Tibial nerve (tissue), 4 donors: ENCODE measurements at places on chromosomes 3 and 15. TPM values are rescaled to one million over a fixed set of nuclear protein-coding genes. Genes with fewer than 3 reads are reported as not detected.
A peak's percentile ranks its signal among the peaks of the same experiment; 100 is the strongest.

- H3K4me1 ChIP-seq = no peaks in the 10 kb centered on the region
- no peak for DNase-seq
- no peak overlapping the region for H3K4me3 ChIP-seq
- no peak overlapping the region for H3K27ac ChIP-seq
Observed at GRCh38 chr3:42934910-42935309, 29.0 kb downstream of the ZNF662 start.

DNA sequence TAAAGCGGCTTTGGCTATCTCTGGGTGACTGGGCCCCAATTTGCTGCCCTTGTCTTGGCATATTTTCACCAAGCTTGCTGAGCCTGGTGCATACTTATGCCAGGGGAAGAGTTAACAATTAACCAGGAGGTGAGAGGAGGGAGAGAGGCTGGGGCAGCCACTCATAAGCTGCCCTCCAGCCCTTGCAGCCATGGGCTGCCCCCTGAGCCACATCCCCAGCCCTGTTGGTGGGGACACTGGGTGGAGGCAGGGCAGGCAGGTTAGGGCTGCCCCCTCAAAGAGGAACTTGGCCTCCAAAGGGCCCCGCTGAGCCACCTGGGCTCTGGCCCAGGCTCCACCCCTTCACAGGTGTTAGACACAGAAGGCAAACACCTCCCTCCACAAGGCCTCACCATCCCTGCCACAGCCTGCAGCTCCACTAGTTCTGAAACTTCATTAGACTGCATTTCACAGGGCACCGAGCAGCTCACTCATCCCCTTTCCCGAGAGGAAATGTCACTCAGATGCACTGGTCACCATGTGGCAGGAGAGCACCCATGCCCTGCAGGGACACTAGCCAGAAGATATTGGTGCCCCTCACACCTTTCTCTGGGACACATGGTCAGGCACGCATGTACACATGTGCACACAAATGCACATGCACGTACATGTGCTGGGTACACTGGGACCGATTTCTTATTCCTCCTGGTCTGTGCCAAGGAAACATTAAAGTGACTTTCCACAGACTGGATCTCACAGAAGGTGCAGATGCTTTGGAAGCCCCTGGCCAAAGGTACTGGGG, 20.2 kb downstream of the AMOTL2 start:
- no peaks in the 10 kb centered on the region for H3K27me3 ChIP-seq
- H3K4me3 ChIP-seq = no peak overlapping the region
- H3K27ac ChIP-seq = peak overlapping the region; percentile 98
- peaks cover 87% of the 10 kb centered on the region for H3K4me1 ChIP-seq
- H3K36me3 ChIP-seq = peaks cover 83% of the 10 kb centered on the region
- no peak for DNase-seq

GRCh38 chr15:95799286-95800200, 531.0 kb upstream of the NR2F2 start:
- no peaks in the 10 kb centered on the region for H3K27me3 ChIP-seq
- no peak overlapping the region for H3K27ac ChIP-seq
- H3K4me1 ChIP-seq = no peaks in the 10 kb centered on the region

DNA sequence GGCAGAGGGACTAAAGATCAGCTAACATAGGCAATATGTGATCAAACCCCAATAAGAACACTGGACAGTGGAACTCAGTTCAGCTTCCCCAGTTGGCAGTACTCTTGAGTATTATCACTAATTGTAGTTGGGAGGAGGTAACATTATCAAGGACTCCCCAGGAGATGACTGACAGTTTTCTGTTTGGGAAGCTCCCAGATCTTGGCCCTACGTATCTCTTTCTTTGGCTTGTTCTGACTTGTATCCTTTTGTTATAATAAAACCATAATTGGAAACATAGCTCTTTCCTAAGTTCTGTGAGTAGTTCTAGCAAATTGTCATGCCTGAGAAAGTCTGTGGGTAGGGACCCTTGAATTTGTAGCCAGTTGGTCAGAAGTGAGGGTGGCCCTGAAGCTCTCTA, 316.4 kb downstream of the ZNF621 start:
- H3K27me3 ChIP-seq = no peaks in the 10 kb centered on the region
- H3K27ac ChIP-seq = no peak overlapping the region
- DNase-seq = no peak
- H3K36me3 ChIP-seq = no peaks in the 10 kb centered on the region
- H3K4me3 ChIP-seq = no peak overlapping the region

GRCh38 chr3:143203848-143204247, 84.3 kb downstream of the CHST2 start:
- no peaks in the 10 kb centered on the region for H3K27me3 ChIP-seq
- no peaks in the 10 kb centered on the region for H3K36me3 ChIP-seq
- no peaks in the 10 kb centered on the region for H3K4me1 ChIP-seq
- no peak for DNase-seq

DNA sequence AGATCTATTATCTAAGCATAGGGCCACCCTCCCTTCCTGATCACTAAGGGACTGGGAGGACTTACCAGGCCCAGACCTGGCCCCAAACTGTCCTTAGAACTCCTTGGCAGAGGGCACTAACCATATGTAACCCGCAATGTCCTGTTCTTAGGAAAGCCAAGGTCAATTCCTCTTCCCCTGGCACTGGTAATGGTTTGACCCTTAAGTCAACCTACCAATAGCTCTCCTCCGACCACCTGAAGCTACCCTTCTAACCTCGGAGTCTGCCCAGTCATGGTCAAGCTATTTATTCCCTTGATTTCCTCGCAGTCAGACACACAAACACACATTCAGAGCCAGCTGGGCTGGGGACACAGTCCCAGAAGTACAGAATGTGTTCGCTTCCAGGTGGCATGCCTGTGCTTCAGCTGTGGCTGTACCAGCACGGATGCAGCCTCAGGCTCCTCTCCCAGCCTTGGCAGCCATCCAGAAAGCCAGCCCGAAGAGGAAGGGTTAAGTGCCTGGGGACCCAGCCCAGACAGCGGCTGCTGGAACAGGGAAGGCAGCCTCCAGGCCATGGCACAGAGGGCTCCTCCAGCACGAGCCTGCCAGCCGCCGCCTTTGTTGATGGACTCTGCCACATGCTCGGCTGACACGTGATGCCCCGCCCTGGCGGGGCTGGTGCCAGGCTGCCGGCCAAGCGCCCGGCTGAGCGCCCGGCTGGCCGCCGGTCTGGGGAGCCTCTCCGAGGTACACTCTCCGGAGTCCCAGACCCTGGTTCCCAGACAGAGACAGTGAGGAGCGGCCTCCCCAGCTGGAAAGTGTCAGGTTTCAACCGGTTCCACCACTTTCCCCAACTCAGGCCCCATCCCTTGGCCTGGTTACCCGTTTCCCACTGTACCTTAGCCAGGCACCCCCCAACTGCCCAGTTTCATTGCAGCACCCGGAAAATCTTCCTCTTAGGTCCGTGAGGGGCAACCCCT, 5.5 kb downstream of the BMF start:
- peak overlapping the region; percentile 96 for H3K27ac ChIP-seq
- H3K4me1 ChIP-seq = peaks cover 87% of the 10 kb centered on the region
- H3K27me3 ChIP-seq = no peaks in the 10 kb centered on the region
- peak; percentile 62 for DNase-seq
- no peaks in the 10 kb centered on the region for H3K36me3 ChIP-seq

DNA sequence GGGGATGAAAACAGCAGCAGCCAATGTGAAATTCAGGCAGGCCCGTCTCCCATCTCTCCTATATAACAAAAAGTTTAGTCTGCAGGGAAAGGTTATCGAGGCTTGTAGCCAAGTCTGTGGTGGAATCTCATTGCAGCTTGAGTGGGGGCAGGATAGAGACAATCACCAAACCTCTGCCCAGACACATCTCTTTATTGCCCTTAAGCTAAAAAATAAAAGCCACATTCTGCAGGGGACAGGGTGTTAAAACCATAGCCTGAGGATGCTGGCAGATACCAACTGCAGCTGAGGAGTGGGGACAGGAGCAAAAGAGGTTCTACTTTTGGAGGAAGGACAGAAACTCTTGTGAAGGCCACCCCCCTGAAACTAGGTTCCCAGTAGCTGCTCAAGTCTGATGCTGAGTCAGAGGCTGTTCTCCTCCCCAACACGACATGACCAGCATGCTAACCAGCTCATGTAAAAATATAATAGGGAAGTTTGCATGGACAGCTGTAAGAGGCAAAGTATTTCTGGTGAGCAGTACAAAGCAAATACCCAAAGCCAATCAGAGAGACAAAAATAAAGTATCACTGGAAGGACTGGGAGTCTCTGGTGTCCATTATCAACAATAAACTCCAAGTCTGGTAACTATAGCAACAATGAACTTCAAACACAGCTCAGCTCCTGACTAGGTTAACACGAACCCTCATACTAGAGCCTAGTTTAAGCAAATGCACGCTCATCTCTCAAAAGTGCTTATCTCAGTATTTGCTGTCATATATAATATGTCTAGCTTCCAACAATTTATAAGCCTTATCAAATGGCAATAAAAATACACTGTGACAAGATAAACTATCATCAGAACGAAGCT, 362.2 kb upstream of the SLCO3A1 start:
- no peaks in the 10 kb centered on the region for H3K4me1 ChIP-seq
- H3K36me3 ChIP-seq = no peaks in the 10 kb centered on the region
- H3K27ac ChIP-seq = no peak overlapping the region

DNA sequence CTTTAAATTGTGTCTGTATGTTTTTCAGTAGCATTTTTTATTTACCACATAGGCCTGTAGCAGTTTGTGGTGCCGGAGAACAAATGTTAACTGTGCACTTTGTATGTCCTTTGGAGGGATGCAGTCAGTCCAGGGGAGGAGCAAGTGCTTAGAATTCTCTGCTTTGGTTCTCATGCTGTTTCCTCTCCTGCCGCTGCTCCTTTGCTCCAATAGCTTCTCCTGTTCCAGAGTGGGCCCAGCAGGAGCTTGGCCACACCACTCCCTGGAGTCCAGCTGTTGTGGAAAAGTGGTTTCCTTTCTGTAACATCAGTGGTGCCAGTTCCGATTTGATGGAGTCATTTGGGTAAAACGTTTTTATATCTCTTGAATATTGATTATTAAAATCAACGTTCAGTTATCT, 16.6 kb downstream of the TICRR start:
- H3K27me3 ChIP-seq = no peaks in the 10 kb centered on the region
- H3K4me3 ChIP-seq = no peak overlapping the region
- DNase-seq = no peak
- H3K36me3 ChIP-seq = no peaks in the 10 kb centered on the region

GRCh38 chr15:42903388-42904324, 16.9 kb downstream of the TTBK2 start:
- no peak overlapping the region for H3K4me3 ChIP-seq
- no peaks in the 10 kb centered on the region for H3K4me1 ChIP-seq
- H3K27ac ChIP-seq = no peak overlapping the region
- H3K36me3 ChIP-seq = no peaks in the 10 kb centered on the region

DNA sequence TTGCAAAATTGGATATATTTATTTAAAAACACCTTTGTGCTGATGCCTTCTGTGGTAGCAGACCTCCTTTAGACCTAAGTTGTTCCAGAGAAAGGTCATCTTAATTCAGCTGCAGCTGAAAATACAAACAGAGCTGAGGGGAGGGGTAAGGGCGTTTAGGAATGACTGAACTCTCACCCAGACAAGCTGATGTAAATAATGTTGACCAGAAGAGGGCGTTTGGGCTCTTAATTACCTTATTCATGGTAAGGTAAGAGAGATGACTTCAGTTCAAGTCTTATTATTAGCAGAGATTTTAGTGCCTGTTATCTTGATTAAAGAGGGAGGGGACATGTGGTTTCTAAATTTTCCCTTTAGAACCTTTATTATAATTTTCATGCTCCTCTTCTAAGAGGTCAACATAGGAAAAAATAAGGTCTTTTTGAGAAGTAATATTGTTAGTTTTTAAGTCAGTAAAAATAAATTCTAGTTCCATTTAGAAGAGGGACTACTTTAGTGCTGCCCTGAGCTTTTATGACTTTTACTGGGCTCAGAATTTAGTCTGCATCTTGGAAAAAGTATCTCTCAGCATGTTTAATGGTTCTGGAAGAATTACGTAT, 46.3 kb downstream of the GPR171 start:
- no peak overlapping the region for H3K27ac ChIP-seq
- no peak overlapping the region for H3K4me3 ChIP-seq
- H3K4me1 ChIP-seq = peaks cover 20% of the 10 kb centered on the region
- H3K27me3 ChIP-seq = no peaks in the 10 kb centered on the region

DNA sequence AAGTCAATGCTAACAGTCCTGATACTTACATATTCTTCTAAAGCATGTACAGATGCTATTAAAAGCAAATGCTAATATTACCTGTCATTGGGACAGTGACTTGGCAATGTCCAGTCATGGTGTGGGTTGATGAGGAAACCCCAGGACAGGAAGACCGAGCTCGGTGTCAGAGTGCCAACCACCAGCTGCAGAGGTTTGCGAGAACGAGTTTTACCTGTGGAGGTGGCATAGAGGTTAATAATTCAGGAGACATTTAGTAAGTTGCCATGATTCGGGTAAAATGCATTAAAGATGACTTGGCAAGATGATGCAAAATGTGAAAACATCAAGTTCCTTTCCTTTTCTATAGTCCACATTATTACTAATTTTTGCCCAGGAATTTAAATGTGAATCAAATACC, 94.5 kb downstream of the ABI3BP start:
- no peak for DNase-seq
- no peak overlapping the region for H3K4me3 ChIP-seq
- H3K27ac ChIP-seq = no peak overlapping the region
- no peaks in the 10 kb centered on the region for H3K36me3 ChIP-seq
- no peaks in the 10 kb centered on the region for H3K27me3 ChIP-seq
- H3K4me1 ChIP-seq = no peaks in the 10 kb centered on the region

- no peaks in the 10 kb centered on the region for H3K27me3 ChIP-seq
- no peaks in the 10 kb centered on the region for H3K36me3 ChIP-seq
- peaks cover 4% of the 10 kb centered on the region for H3K4me1 ChIP-seq
- peak overlapping the region; percentile 65 for H3K27ac ChIP-seq
Observed at GRCh38 chr3:42839616-42840015, 30.4 kb downstream of the ACKR2 start.

DNA sequence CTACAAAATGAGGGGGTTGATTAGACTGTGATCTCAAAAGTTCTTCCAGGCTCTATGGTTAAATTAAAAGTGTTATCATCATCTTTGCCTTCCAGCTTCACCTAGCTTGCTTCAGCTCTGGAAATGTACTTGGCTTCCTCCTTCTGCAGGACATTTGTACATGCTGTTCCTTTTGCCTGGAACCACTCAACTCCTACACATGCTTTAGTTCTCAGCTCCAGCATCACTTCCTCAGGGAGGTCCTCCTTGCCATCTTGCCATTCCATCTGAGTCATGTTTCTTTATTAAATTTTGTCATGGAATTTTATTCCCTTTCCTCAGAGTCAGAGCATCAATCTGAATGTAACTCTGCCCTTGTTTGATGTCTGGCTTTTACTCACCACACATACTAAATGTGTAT, 158.6 kb upstream of the FEZF2 start:
- no peaks in the 10 kb centered on the region for H3K36me3 ChIP-seq
- H3K27me3 ChIP-seq = no peaks in the 10 kb centered on the region
- H3K4me1 ChIP-seq = no peaks in the 10 kb centered on the region
- no peak overlapping the region for H3K4me3 ChIP-seq

CISH gene
- 5.7 TPM for total RNA-seq

B3GALNT1 gene
- 5.7 TPM for total RNA-seq

HAPLN3 gene
- 20.0 TPM for total RNA-seq

SCG3 gene
- not detected for total RNA-seq

GABRG3 gene
- not detected for total RNA-seq

CIB2 gene
- 2.0 TPM for total RNA-seq
